ENCODE measurements at places on chromosomes 5 and 9. TPM values are rescaled to one million over a fixed set of nuclear protein-coding genes. Genes with fewer than 3 reads are reported as not detected.

The FOXD1 gene
- 0.20 TPM for polyA plus RNA-seq

The ZNG1A gene
- polyA plus RNA-seq: 39.1 TPM

The DOCK8 gene
- 30.1 TPM for polyA plus RNA-seq

The HTR1A gene
- not detected for polyA plus RNA-seq

The RAB3C gene
- 0.35 TPM for polyA plus RNA-seq

The LMNB1 gene
- polyA plus RNA-seq: 40.3 TPM

The PCDHGA5 gene
- polyA plus RNA-seq: 0.32 TPM

The TMEM38B gene
- polyA plus RNA-seq: 13.2 TPM

The DDX4 gene
- polyA plus RNA-seq: not detected

The LOX gene
- polyA plus RNA-seq: 3.7 TPM

The SPINK6 gene
- polyA plus RNA-seq: not detected

The BTNL8 gene
- polyA plus RNA-seq: 0.81 TPM

The MED27 gene
- 22.3 TPM for polyA plus RNA-seq

The TLX3 gene
- polyA plus RNA-seq: not detected

The RCL1 gene
- 14.8 TPM for polyA plus RNA-seq

The GGTA1 gene
- polyA plus RNA-seq: 5.4 TPM

The CDH6 gene
- polyA plus RNA-seq: 2.2 TPM

The ANKRD20A1 gene
- 0.18 TPM for polyA plus RNA-seq

The IL4 gene
- not detected for polyA plus RNA-seq

The GPR150 gene
- polyA plus RNA-seq: 0.26 TPM

The ABO gene
- polyA plus RNA-seq: 4.0 TPM

The ADGRD2 gene
- polyA plus RNA-seq: not detected

The ADAMTS12 gene
- 1.3 TPM for polyA plus RNA-seq

The ACOT12 gene
- not detected for polyA plus RNA-seq

The AKNA gene
- 49.7 TPM for polyA plus RNA-seq

The HRCT1 gene
- 6.3 TPM for polyA plus RNA-seq

The PCA3 gene
- 0.08 TPM for polyA plus RNA-seq

The EDIL3 gene
- polyA plus RNA-seq: 9.4 TPM

The C9orf153 gene
- polyA plus RNA-seq: 0.02 TPM

The CARD6 gene
- 6.2 TPM for polyA plus RNA-seq

The PCDHB13 gene
- 0.58 TPM for polyA plus RNA-seq
